H1 (cell line): ENCODE measurements at places on chromosomes 13 and 19. TPM values are rescaled to one million over a fixed set of nuclear protein-coding genes. Genes with fewer than 3 reads are reported as not detected.

DNA sequence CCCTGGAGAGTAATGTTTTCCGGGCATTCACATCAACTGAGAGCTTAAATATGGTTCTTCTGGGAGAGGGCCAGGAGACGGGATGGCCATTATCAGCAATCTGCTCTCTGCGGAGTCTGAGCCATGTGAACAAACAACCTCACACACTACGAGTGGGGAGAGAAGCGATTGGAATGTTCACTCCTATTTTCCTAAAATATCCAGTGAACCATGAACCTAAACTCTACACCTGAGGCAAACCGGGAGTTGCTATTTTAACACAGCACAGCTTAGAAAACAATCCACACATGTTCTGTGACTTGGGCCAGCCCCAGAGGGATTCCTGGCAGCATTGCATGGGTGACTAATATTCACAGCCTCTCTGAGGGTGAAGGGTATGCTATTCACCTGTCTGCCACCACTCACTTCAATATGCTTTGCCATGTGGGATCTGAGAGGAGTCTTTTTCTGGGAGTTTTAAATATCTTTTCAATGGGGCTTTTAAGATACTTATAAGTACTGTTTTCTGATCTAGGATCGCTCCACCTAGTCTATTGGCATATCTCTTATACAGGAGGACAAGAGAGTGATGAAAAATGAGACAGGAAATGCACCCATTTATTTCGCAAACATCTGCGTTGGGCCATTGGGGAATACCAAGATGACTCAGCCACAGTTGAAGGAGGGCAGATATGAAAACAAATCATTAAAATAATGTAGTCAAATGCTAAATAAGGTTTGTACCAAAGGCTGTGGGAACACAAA is 72.6 kb upstream of the SERP2 start:
- DNase-seq, result no peak
- H3K27ac ChIP-seq, result no peak overlapping the region
- peaks cover 4% of the 10 kb centered on the region for H3K4me1 ChIP-seq
- no peak overlapping the region for H3K4me3 ChIP-seq

- H3K4me3 ChIP-seq, result no peak overlapping the region
- DNase-seq, result no peak
- H3K36me3 ChIP-seq, result no peaks in the 10 kb centered on the region
- no peak overlapping the region for H3K27ac ChIP-seq
Measured at GRCh38 chr13:45932676-45933075, 81.1 kb upstream of the SIAH3 start.

DACH1 gene
- 0.57 and 0.67 TPM in 2 replicates for total RNA-seq

- H3K27me3 ChIP-seq, result no peaks in the 10 kb centered on the region
- no peak for DNase-seq
- no peaks in the 10 kb centered on the region for H3K36me3 ChIP-seq
- no peak overlapping the region for H3K27ac ChIP-seq
- H3K4me3 ChIP-seq, result no peak overlapping the region
- H3K4me1 ChIP-seq, result peaks cover 6% of the 10 kb centered on the region
Measured at GRCh38 chr13:20121159-20121525, 39.7 kb downstream of the GJA3 start.

DNA sequence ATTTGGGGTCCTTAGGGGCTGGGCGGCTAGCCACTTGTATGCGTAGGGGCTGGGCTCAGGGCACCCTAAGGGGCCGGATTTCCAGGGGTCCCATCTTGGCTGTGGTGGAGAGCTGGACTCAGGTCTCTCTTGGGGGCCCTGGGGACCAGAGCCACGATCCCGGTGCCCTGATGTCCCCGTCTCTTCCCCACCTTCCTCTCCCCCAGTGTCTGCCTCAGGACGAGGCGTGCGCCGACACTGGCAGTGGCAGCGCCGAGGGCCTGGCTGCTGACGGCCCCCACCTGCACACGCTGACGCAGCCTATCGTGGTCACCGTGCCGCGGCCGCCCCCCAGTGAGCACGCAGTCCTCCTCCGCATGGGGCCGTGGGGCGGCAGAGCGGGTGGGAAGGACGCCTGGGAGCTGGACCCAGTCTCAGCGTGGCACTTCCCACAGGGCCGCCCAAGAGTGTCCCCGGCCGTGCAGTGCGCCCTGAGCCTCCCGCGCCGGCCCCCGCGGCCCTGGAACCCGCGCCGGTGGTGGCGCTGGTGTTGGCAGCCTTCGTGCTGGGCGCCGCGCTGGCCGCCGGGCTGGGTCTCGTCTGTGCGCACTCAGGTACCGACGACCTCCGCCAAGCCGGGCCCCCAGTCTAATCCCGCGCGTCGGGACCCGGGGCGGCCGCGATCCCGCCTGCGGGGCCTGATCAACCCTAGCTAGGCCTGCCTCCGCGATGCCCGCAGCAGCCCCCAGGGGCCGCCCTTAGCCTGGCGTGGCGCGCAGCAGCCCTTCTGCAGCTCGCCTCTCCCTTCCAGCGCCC is 2.7 kb upstream of the SNAPC2 start:
- peak overlapping the region; percentile 40 for H3K4me3 ChIP-seq
- H3K27me3 ChIP-seq, result peaks cover 34% of the 10 kb centered on the region; the same call in 1 of the 2 replicates
- no peaks in the 10 kb centered on the region for H3K4me1 ChIP-seq
- DNase-seq, result no peak
- no peak overlapping the region for H3K27ac ChIP-seq
- no peaks in the 10 kb centered on the region for H3K36me3 ChIP-seq

- no peaks in the 10 kb centered on the region for H3K27me3 ChIP-seq
- no peak for DNase-seq
- H3K36me3 ChIP-seq, result no peaks in the 10 kb centered on the region
- H3K27ac ChIP-seq, result peak overlapping the region; percentile 60; the same call in 1 of the 2 replicates
- no peak overlapping the region for H3K4me3 ChIP-seq
Measured at GRCh38 chr13:60261432-60262351, 98.0 kb upstream of the DIAPH3 start.

GPC5 gene
- 0.20 and 0.23 TPM in 2 replicates for total RNA-seq

GPR183 gene
- total RNA-seq, result not detected in 2 replicates

ZNF235 gene
- total RNA-seq, result 4.5 and 5.3 TPM in 2 replicates

PTPRH gene
- total RNA-seq, result 0.21 and 0.30 TPM in 2 replicates

DNA sequence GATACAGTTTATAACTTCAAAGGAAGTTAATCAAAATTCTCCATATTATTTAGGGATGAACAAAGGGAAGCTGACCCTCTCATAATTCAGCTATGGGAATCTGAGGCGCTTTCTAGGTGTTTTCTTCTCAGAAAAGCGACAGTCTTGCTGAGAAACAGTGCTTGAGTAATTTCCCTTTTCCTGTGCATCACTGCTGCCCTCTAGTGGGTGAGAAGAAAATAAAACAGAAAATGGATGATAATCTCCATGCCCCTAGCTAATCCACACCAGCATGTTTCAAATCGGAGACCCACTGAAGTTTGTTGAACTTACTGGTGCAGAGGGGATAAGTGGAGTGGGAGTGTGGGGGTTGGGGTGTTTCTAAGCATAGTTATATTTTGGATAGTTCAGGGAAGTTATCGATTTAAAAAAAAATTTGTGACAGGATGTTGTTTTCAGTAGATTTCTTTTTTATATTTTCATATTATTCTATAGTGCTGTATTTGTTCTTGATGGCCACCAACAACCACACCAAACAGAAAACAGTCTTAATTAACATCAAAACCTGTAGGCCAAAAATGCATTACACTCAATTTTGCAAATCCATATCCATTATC is 21.4 kb downstream of the LCP1 start:
- no peak for DNase-seq
- H3K36me3 ChIP-seq, result no peaks in the 10 kb centered on the region
- H3K27me3 ChIP-seq, result no peaks in the 10 kb centered on the region
- H3K4me1 ChIP-seq, result no peaks in the 10 kb centered on the region
- H3K4me3 ChIP-seq, result no peak overlapping the region
- no peak overlapping the region for H3K27ac ChIP-seq

ZNF737 gene
- 17.1 and 19.7 TPM in 2 replicates for total RNA-seq
